Left lung (tissue), 14 donors: ENCODE measurements at places on chromosomes 16 and 17. TPM values are rescaled to one million over a fixed set of nuclear protein-coding genes. Genes with fewer than 3 reads are reported as not detected.

DNA sequence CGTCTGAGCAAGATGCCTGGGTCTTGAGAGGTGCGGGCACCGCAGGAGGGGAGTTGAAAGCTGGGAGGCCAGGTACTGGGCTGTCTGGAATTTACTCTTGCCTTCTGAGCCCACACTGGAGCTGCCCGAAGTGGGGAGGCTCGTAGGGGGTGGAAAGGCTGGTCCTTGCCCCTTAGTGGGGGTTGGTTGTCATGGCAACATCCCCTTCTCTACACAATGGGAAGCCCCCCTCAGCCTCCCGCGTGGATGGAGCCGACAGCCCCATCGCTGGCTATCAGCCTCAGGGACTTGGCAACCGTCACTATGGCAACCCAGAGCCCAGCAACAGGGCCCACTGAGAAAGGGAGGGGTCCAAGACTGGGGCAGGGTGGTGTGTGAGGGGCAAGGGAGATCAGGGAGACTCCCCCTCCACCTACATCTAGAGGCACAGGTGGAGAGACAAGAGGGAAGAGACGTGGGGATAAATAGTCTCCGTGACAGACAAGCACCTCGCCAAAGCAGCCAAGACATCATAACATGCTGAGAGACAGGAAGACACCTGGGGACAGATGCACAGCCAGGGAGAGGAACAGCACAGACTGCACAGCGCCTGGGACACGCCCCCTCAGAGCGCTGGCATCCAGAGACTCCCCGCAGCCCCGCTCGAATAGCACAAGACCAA, 5.3 kb upstream of the DNAH2 start:
- no peak for DNase-seq

DNA sequence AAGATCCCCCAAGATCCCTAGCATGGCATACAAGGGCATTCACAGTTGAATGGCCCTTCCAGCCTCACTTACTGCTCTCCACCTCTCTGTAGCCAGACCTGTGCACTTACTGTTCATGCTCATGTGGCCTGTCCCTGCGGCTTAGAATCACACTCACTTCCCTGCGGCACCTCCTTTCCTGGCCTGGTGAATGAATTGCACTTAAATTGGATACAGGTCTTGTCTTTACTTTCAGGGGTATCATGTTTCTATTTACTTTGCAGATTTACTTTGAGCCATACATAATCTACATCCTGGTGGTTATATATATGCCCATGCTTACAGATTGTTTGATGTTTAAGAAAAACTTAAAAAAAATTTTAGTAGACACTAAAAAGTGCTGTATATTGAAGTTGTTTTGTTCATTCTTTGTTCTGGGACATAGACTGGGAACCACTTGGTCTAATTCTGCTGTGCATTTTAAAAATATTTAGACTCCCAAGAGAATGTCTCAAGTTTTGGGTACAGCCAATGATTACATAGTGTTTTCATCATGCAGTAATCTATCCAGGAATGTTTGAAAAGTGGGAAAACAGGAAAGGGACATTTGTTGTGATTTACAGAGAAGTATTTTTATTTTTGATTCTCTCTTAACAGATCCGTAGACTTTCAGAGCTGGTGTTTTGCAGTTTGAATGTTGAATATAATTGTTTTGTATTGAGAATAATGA, 63.9 kb downstream of the NUP88 start:
- DNase-seq, result no peak

The JMJD8 gene
- total RNA-seq, result 68.9 TPM

GRCh38 chr16:84739349-84740124, 39.7 kb downstream of the USP10 start:
- no peak for DNase-seq

GRCh38 chr16:54489225-54490111, 202.9 kb upstream of the IRX3 start:
- DNase-seq, result no peak
